NCI-H1436 treated with DMSO at 0.1 percent for 48 hours (cell line): ENCODE measurements at places on chromosomes 1 and 21.

- no peak for DNase-seq
These were observed 41.0 kb upstream of the LIN9 start for GRCh38 chr1:226349801-226350518.

DNA sequence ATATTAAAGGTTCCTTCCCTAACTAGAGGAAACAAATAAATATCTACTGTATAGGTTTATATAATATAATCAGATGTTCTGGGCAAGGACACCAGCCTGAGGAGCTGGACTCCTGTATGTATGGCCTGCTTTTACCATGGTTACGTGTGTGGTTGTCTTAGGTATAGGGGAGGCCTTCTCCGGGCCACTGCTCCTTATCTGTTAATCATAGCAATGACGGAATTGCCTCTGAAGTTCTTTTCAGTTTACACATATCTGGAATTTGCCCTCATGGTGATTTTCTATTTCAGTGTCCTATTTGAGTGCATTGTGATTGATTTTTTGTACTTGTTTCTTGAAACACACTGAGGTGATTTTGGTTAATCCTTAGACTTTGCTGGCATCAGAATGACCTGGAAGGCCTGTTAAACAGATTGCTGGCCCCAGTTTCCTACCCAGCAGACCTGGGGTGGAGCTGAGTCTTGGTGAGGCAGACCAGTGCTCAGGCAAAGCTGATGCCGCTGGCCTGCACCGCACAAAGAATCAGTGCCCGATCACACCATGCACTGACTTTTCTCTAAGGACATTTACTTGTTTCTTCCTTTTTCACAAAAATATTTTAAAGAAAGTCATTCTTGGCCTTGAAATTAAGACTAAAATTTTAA, 18.5 kb downstream of the ABCB10 start:
- no peak for DNase-seq

DNA sequence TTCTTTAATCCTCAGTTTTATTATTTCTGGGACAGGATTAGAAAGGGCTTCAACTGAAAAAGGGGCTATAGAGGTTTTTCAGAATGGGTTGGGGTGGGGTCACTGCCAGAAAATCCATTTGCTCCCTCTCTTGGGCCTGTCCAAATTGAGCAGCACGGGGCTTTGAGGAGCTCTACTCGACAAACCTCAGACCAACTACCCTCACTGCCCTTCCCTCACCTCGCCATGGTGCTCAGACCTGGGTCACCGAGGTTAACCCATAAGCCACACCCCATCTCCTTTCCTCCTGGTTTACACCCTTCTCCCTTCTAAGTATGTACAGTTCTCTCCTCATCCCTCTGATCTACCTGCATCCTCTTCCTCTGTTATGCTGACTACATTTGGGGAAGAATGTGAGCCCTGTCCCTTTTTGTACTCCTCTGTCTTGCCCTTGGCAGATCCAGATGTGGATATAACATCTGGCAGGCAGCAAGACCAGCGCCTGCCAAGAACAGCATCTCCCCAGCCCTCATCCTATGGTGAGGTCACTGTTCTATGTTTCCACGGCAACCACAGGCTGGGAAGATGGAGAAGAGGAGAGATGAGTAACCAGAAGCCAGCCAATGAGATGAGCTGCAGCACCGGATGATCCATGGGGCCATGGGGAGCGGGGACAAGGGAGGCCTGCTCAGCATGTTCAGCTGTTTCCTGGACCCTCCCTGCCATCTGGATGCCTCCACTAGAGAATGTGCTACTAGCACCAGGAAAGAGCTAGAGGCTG, 3.7 kb upstream of the FABP3 start:
- no peak for DNase-seq

- DNase-seq, result no peak
These were observed 105.9 kb downstream of the PIK3R3 start for GRCh38 chr1:46026531-46026930.

- no peak for DNase-seq
These were observed 184.5 kb downstream of the KCNH1 start for GRCh38 chr1:210949489-210949888.

- no peak for DNase-seq
These were observed 230.4 kb downstream of the KCNT2 start for GRCh38 chr1:196377811-196378210.

DNA sequence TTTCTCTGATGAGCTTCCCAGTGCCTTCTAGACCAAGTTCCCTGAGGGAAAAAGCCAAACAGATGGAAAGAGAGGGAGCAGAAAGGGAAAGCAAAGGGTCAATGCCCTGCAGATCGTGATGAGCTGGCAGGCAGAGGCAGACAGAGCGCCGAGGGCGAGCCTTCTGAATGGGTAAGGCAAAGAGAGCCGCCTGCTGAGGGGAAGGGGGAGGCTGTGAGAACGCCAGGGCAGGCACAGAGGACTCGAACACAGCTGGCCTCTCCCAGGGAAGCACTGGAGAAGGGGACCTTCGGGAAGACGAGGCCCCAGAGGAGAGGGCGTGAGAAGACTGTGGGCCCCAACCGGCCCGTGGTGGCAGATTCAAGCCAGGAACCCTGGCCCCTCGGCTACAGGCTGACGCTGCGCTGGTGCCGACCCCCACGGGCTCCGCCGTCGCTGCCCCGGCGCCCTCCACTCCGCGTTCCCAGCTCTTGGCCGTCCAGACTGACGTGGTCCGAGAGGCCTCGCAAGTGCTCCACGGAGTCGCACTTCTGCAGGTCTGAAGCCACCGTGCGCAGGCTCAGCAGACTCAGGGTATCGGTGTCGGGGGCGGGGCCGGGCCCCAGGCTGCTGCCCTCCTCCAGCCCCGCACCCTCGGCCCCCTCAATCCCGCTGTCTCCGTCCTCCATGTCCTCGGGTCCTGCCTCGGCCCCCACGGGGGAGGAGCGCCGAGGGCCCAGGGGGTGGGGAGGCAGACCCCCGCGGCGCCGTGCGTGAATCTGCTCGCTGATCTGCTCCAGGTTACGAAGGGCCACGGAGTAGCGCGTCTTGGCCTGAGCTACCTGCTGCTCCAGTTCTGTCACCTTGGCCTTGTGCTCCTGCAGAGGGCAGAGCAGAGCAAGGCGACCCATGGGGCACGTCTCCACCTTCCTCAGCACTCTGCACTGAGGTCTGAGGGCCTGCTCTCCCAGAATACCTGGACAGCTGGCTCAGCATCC, 13.9 kb downstream of the SH3BP5L start:
- DNase-seq, result no peak

GRCh38 chr1:14697353-14697752, 98.9 kb downstream of the KAZN start:
- no peak for DNase-seq

DNA sequence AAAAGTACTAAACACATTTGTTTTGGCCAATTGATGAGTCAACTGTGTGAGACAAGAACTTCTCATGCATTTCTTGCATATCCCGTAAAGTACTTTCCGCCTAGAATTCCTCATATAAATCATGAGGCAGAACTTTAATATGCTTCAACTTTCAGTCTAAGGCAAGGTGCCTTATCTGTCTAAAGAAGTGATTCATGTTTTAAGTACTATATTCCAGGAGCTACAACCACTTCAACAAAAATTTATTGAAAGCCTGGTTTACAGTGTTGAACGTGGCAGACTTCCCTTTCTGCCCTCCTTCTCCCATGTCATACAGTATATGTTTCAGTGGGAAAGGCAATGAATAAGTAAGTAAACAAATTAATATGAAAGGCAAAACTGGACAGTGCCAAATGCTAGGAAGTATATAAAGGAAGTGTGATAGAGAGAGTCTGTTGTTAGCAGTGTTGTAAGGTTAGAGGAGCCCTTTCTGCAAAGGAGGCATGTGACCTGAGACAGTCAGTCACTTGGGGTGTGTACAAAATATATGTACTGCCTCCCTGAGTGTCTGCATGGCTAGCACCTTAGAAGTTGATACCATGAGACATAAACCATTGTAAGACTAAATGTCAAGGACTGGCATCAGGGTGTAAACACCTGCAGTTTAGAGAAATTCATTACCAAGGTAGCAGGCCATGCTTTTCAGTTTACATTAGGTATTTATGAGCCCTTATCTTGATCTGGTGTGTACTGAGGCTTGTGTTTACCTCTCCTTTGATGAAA, 362.2 kb downstream of the SRGAP2C start:
- DNase-seq, result no peak

DNA sequence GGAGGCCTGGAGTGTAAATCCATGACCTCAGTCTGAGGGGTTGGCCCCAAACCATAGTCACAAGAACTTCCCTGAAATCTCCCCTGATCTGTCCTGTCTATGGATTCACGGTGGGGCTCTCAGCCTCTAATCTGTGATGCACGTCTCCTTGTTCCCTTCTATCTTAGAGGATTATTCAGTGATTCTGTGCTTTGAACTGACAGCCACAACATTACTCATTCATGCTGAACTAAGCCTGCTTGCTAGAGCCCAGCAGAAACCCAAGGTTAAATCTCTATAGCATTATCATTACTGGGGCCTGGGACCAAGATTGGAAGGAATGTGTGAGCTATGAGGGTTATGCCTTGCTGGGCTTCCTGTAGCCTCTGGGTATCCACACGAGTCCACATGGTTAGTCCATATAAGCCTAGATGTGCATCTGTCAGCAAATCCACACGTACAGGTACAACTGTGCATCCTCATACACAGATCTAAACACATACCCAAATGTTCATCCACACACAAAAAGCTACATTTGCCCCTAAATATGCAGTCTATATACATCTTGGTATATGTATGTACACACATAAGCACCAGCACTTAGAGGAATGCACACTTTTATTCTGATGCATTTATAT, 22.4 kb upstream of the MAGOH start:
- no peak for DNase-seq

- DNase-seq, result no peak
These were observed 264.9 kb upstream of the PLXNA2 start for GRCh38 chr1:208509072-208509471.

- no peak for DNase-seq
These were observed 67.3 kb downstream of the STUM start for GRCh38 chr1:226615876-226616275.

DNA sequence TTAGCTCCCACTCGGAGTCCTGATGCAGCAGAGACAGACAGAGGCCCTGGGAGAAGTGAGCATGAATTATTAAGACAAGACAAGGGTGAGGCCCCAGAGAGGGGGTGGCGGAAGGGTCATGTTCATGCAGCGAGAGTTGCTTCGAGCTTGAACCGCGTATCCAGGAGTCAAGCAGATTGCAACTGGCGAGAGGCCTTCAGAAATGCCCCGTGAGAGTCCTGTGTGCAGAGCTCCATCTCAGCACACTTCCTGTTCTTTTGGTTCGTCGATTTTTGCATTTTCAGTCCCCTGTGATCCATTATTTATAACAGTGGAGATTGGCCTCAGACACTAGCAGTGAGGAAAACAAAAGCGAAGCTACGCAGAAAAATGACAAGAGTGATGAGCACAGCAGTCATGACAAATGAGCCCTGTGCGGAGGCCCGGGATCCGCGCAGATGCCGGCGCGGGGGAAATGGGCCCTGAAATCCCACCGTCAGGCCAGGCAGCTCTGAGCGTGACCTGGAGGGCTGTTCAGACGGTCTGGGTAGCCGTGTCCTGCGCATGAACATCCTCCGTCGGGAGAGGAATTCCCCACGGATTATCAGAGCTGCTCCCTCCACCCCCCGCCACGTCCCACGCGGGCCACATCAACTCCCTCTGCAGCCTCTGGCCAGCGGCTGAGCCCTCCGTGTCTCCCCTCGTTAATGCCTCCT, 15.0 kb downstream of the PDE9A start:
- DNase-seq, result no peak

DNA sequence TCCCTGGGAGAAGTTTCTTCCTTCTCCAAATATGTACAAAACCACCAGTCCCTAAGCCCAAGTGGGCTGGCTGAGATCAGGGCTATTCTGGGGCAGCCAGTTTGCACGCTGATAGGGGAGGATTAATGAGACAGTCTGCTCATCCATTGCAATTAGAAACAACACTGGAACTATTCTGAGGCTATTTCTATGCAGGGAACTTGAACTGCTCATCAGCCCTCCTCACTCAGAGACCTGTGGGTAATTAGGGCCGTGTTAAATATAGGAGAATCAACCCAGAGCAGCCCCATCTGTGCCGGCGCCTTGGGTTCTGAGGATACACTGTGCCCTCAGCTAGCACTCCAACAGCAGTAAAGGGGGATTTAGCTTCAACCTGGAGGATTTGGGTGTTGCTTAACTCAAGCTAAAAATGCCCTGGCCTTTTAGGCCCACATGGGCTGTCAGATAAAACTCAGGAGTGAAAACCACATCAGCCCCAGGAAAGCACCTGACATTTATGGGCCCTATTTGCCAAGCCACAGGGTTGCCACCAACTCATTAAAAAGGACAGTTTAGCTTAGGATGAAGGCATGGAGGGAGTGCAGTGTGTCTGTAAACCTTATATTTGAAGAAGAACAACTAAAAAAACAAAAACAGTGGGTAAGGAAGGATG, 53.9 kb downstream of the DUSP10 start:
- no peak for DNase-seq

GRCh38 chr1:17676387-17677060, 78.6 kb upstream of the ACTL8 start:
- DNase-seq, result no peak

- no peak for DNase-seq
These were observed 47.1 kb downstream of the SLC9C2 start for GRCh38 chr1:173555651-173556305.

DNA sequence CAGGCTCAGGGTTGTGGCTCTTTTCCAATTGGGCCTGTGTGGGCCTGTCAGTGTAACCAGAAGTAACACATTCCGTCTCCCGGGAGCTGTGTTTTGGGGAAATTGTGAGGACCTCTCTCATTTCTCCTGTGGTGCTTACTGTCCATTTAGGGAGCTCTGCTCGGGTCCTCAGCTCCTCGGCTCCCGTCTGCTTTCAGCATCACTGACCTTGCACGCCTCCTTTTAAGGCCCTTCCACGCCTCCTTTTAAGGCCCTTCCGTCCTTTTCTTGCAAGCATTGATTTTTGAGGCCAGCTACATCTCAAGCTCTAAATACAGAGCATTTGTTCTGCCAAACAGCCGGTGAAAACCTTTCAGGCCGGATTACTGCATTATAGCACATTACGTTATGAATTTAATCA, 9.7 kb downstream of the CA6 start:
- DNase-seq, result no peak

DNA sequence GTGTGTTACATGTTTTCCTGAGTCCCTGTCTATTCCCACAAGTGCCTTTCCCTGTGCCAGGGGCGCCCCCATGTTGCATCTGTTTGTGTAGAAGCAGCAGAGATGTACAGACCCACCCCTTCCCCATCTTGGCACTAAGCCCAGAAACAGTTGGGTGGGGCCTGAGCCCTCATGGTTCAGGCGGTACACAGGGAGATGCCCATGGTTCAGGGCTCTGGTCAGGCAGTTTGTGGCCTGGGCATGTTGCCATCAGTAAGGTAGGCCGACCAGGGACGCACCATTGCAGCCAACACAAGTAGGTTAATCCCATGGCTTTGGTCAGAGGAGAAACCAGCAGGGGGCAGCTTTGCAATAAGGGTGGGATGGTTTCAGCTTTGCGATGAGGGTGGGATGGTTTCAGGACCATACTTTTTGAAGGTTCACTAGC, 914 bp upstream of the ADGRB2 start:
- no peak for DNase-seq

- no peak for DNase-seq
These were observed 121.4 kb downstream of the TGFBR3 start for GRCh38 chr1:91764471-91765115.

DNA sequence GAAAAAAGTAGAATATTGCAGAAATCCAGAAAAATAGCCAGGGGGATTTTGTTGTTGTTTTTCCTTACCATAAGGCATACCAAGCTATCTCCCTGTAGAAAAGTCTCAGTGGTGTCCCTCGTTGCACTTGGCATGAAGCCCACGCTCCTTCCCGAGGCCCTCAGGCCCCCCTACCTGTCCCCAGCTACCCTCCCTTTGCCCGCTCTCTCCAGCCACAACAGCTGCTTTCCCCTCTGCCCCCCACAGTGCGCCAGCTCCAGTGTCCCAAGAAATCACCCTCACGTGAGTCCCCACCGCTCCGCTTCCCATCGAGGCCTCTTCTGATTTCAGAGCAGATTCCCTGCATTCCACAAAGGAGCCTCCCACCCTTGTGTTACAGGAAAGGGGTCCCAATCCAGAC, 8.4 kb downstream of the AGTRAP start:
- DNase-seq, result no peak
